ENCODE measurements at places on chromosomes 2 and 18. TPM values are rescaled to one million over a fixed set of nuclear protein-coding genes. Genes with fewer than 3 reads are reported as not detected.

GRCh38 chr18:39348757-39349156 lies 1783.2 kb upstream of the CELF4 start:
- no peak for DNase-seq

- no peak for DNase-seq
Measured at GRCh38 chr18:13548966-13549879, 177.1 kb downstream of the FAM210A start.

GRCh38 chr18:33839452-33840211 lies 261.6 kb downstream of the ASXL3 start:
- DNase-seq, result no peak

DNA sequence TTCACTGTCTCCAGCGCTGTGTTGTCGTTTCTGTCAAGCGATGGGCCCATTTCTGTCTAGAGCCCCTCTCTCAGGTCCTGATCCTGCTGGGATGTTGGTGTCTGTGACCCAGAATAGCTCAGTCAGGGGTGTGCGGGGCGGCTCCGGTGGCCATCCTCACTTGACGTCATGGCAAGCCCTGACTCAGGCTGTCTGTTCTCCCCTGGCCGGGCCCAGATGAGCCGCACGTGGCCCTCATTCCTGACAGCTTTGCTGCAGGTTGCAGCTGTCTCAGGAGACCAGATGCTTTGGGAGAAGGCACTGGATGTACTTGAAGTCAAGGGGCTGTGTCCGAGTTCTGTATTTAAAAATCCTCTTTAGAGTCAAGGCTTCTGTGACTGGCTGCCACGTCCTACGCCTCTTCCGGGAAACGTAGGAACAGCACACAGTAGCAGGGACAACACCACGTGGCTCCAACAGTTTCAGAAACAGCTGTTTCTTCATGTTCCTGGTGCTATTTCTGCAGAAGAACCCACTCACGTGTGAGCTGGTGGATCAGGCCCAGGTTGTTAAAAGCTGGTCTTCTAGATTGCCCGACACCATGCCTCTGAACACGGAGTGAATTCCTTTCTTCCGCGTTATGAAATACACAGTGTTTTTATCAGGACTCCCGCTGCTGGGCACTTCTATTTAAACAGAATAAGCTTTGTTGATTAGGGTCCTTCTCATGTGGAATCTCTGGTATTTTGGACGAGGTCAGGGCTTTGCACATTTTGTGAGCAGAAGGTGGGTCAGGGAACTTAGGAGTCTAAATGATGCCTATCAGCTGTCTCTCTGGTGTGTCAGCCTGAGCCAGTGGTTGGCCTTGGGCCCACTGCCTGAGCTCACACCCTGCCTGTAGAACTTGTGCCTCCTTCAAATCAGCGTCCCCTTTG lies 28.3 kb upstream of the NTSR2 start:
- peak; percentile 77 for DNase-seq

The AOX1 gene
- 59.2 TPM for total RNA-seq

The LHCGR gene
- total RNA-seq, result not detected
